ENCODE measurements at places on chromosomes 1 and 21.

- no peak for DNase-seq
Measured at GRCh38 chr1:177912991-177913390, 56.9 kb downstream of the SEC16B start.

- DNase-seq = peak; percentile 45
Measured at GRCh38 chr1:28915031-28915895, 894 bp downstream of the EPB41 start.

- peak; percentile 69 for DNase-seq
Measured at GRCh38 chr1:27605796-27606707, 2.1 kb upstream of the AHDC1 start.

- peak; percentile 40 for DNase-seq
Measured at GRCh38 chr1:12052008-12052573, 11.0 kb upstream of the TNFRSF8 start.

- peak; percentile 97 for DNase-seq
Measured at GRCh38 chr1:12177999-12178441, 11.2 kb downstream of the TNFRSF1B start.

DNA sequence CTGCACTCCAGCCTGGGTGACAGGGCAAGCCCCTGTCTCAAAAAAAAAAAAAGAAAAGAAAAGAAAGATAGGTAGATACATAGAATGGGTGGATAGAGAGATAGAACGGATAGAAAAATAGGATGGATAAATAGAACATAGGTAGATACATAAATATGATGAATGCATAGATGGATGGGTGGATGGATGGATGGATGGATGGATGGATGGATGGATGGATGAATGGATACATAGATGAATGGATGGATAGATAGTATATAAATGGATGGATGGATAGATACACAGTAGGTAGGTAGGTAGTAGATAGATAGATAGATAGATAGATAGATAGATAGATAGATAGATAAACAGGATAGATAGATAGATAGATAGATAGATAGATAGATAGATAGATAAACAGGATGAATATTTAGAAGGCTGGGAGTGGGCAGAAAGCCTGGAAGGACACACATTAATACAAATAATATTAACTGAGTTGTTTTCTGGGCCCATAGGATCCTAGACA is 87.0 kb downstream of the PDE9A start:
- no peak for DNase-seq

DNA sequence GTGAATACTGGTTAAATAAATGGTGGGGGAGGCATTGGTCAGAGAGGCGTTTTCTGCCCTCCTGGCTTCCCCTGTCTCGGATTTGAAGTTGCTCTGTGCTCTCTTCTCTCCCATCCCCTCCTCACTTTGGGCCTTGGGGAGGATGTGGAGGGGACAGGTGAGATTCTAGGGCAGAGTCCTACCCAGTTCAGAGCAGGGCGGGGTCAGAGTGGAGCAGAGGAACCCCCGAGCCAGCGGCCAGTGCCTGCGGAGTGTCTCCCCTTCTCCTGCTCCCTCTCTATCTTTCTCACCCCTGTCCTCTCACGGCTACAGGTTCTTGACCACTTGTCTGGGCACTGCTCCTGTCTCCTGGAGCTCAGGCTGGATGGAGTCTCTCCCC is 8.1 kb downstream of the KNCN start:
- DNase-seq = no peak

DNA sequence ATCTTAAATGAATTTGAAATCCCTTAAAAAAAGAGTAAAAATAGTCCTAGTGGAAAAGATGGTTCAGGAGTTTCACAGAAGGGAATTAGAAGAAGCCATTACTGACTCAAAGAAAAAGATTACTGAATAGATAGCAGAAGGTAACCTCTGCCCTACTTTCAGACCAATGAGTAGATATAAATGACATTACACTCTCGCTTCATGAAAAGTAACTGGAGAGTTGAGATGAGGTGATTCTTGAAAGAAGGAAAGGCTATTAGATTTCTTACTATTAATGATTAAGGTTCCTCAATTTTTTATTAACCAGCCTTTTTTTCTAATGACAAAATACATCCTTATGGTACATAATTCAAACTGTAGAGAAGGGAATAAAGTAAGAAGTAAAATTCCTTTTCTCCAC is 28.3 kb downstream of the CCN1 start:
- DNase-seq = no peak

DNA sequence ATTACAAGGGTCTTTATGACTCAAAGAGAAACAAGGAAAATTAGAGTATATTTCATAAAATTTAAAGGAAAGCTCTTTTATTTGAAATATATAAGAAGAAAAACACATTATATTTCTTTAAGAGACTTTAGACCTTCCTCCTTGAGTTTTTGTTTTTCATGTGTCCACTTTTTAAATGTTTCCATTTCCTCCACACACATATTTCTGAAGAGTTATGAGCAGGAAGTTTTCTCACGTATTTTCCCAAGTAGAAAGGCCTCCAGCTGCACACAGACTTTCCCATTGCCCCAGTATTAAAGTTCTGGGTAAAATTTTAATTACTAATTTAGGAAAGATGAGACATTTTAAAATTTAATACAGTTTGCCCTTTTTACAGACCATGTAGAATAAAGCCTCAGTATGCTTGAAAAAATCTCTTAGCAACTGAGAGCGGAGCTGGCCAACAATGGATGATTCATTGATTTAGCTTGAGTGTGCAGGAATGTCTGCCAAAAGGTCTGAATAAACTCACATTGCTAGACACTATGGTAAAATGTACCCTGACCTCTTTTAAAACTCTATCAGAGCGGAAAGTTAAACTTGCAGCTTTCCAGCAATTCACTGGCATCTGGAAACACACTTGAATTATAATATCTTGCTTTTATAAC is 57.9 kb downstream of the DDAH1 start:
- DNase-seq = no peak

GRCh38 chr1:51899022-51899421 is 20.5 kb upstream of the NRDC start:
- DNase-seq = no peak

DNA sequence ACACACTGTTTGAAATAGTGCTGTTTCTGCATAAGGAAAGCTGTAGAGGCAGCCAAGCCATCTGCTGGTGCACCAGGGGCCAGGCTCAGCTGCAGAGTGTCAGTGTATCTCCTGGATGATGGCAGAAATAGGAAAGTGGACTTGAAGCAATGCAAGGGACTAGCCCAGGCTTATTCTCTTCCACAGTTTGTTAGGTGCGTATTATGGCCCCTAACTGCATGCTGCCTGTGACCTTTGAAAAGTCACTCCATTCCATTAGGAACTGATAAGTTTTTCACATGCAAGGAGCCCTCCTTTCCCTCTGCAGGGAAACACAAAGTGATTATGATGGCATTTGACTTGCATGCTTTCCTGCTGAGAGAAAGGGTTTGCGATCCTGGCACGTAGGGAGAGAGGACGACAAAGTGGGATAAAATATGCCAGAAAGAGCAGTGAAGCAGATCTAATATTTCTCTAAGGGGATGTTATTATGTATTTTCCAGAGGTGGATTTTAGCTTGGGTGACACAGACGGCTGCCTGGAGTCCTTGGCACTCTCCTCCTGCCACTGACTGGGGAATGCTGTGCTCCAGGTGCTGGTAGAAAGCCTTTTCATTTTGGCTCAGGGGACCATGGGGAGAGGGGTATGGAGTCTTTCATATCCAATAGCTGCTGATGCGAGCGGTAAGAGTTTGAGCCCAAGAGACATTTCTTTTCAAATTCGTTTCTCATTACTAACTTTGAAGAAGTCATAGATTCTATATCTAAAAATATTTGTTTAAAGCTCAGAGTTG is 402.1 kb upstream of the B3GALT2 start:
- DNase-seq = no peak

GRCh38 chr1:19205403-19205802 is 4.7 kb downstream of the UBR4 start:
- DNase-seq = no peak

DNA sequence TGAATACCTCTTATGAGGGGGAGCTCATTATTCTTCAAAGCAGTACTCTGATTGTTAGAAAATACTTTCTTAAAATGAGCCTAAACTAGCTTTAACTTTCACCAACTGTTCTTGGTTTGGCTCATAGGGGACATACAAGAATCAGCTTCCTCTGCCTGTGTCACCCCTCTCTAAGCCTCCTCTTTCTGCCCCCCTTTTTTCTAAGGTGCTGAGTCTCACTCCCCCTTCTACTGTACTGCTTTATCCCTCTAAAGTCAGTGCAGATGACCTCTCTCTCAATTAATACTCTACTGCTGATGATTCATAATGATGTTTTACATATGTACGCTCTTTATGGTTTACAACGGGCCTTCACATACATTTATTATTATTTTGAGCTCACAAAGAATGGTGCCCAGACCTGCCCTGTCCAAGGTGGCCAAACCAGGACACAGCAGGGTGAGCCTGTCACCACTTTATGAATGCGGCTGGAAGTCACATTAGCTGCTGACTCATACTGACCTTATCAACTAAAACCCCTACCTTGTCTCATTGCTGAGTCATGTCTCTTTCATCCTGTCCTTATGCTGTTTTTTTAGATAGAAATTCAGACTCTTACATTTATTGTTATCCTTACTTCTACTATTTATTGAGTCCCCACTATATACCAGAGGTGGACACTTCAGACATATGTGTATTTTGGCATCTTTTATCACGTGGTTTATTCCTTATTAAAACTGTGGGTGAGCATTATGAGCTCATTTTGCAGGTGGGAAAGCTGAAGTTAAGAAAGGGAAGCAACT is 126.9 kb downstream of the RNF220 start:
- DNase-seq = no peak

DNA sequence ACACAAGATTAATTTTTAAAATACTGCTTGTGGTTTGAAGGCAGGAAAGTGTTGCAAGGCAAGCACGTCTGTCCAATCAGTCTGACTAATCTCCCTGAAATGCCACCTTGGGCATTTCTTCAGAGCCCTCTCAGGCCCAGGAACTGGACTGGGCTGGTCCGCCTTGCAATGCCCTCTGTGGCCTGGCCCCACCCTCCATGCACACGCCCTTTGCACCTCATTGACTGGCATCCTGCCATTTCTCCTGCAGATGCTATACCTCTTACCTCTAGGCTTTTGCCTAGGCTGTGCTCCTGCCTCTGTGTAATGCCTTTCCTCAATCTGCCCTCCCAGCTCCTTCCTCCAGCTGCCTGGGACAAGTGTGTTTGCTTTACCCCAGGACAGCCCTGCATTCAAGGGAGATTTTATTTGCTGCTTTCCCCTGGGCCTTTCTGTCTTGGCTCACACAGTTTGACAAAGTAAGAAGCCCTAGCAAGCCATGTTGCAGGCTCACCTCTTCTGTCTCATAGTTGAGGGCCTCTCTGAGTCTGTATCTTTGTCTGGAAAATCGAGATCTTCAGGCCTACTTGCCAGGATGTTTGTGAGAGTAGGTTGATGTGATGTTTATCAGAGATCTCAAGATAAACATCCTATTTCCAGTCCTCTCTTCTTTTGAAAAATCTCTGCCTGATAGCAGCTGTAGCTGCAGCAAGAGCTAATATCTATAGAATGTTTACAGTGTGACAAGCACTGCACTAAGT is 149.2 kb upstream of the JUN start:
- DNase-seq = peak; percentile 8
